ENCODE measurements at places on chromosomes 13 and 19.
A peak's percentile ranks its signal among the peaks of the same experiment; 100 is the strongest.

DNA sequence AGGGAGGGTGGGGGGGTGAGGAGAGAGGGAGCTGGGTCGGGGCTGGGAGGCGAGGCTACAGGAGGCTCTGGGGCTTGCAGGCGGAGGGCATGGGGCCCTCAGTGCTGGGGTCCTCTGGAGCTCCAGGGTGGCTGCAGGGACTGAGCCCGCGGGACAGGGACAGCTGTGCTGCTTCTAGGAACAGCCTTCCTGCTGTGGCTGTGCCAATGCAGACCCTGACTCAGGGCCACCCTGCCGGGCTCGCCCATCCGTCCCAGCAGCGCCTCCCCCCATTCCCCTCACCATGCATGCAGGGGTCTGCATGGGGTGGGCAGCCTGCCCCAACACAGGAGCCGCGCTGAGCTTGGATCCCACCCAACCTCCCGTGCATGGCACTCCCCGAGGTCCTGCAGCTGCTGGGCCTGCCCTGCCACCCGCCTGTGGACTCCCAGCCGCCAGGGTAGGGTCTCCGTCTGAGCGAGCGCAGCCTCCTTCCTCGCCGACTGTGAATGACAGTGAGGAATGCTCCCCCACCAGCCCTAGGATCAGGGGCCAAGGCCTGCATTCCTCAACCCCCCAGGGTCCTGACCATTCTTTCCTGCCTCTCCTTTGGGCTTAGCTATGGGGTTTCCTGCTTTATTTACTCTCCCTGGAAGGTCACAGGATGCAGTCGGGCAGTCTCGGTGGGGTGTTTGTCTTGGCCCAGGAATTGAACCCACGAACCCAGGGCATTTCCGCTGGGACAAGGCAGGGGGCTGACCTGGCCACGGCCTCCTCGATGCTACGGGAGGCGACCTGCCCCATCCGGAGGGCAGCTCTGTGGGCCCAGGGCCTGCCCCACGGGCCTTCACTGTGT lies 23.4 kb downstream of the CEBPG start:
- no peak for DNase-seq

GRCh38 chr19:7748756-7749155 lies 1.4 kb upstream of the CD209 start:
- peak; percentile 36 for DNase-seq

GRCh38 chr19:10339380-10339960 lies at the start of gene ICAM3:
Gene ICAM3 (minus strand): TSS chr19:10339624. CDS start chr19:10339614, 10 bp downstream.
- DNase-seq: no peak

GRCh38 chr19:17058236-17058635 lies 17.0 kb downstream of the HAUS8 start:
- no peak for DNase-seq

Measured in left kidney (tissue), 8 donors.